ENCODE measurements at places on chromosomes 5 and 9. TPM values are rescaled to one million over a fixed set of nuclear protein-coding genes. Genes with fewer than 3 reads are reported as not detected.

FOXD4L3 gene
- total RNA-seq = not detected

DNA sequence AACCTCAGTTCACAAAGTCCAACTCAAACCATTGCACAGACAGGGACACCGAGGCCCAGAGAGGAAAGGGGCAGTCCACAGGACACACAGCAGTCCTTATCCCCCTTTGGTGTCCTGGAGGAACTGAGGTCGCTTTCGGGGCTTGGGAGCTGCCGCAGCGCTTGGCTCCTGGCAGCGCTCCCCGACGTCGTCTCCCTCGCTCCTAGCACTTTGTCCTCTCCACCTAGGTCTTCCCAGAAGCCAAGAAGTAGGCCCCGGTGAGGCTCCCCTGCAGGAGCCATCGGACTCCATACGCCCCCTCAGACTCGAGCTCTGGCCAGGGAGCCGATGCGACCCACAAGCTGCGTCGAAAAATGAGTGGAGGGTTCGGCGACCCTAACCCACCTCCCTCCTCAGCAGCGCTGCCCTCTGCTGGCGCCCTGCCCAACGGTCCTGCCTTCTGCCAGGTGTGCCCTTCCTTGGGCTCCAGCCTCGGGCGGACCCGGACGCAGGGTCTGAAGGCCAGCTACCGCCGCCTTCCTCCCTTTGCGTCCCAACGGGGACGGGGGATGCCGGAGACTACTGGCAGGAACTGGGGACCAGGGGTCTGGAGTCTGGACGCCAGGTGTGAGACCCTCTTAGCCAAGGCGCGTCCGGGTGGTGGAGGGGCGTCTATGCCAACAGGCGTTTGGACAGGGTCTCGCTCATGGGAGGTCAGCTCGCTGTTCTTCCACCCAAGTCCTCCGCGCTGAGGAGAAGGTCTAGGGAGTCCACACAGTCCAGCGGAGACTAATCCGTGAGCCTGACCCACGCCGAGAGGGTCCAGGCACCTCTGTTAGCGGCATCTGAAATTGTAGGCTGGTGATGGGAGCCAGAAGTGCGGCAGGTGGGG lies 2.1 kb upstream of the PRDM12 start:
- H3K4me1 ChIP-seq = peaks cover 24% of the 10 kb centered on the region
- no peak overlapping the region for H3K27ac ChIP-seq
- peak overlapping the region; percentile 67 for H3K4me3 ChIP-seq

DNA sequence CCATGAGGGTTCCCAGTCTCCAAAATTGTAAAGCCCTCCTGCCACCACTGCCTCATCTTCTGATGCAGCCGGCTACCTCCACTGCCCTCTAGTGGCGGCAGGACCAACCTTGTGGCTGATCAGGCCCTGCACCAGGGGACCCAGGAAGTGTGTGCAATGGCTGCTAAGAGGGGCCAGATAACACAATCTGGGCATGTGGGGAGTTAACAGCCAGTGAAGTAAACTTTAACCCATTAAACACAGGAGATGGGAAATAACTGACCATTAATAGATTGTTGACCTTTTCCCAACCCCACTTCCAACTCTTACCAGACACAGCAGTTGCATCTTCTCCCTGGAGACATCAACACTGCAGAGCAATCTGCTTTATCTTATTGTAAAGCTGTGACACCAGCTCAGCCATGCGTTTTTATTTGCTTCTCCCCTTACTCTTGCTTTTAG lies 63.3 kb downstream of the FREM1 start:
- no peak overlapping the region for H3K4me3 ChIP-seq
- H3K27me3 ChIP-seq = no peaks in the 10 kb centered on the region
- H3K4me1 ChIP-seq = peaks cover 22% of the 10 kb centered on the region

- no peaks in the 10 kb centered on the region for H3K36me3 ChIP-seq
- peak overlapping the region; percentile 92 for H3K4me3 ChIP-seq
- H3K27me3 ChIP-seq = peaks cover 79% of the 10 kb centered on the region
- H3K4me1 ChIP-seq = peaks cover 17% of the 10 kb centered on the region
- peak overlapping the region; percentile 94 for H3K27ac ChIP-seq
- peak; percentile 28 for DNase-seq
These were observed 41.4 kb upstream of the CLPTM1L start for GRCh38 chr5:1386274-1386717.

GRCh38 chr5:167049043-167049663 lies 1242.3 kb upstream of the WWC1 start:
- peak; percentile 35 for DNase-seq
- H3K4me1 ChIP-seq = no peaks in the 10 kb centered on the region
- H3K36me3 ChIP-seq = no peaks in the 10 kb centered on the region
- H3K4me3 ChIP-seq = no peak overlapping the region

DNA sequence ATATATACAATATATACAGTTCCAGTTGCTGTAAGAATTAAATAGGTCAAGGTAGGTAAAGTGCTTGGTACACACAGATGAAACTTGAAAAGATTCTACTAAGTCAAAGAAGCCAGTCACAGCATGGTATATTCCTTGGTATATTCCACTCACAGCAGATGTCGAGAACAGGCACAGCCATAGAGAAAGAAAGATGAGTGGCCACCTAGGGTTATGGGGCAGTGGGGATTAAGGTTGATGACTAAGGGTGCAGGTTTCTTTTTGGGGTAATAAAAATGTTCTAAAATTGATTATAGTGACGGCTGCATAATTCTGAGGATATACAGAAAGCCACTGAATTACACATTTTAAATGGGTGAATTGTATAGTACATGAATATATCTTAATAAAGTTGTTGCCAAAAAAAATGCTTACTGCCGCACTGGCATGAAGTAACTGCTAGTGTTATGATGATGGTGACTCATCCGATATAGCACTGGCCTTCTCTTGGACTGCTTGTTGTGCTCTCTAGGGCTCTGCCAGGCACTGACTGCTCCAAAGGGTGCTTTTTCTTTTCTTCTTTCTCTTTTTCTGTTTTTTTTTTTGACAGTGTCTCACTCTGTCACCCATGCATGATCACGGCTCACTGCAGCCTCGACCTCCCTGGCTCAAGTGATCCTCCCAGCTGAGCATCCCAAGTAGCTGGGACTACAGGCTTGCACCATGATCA lies 23.5 kb downstream of the TBC1D2 start:
- H3K27me3 ChIP-seq = no peaks in the 10 kb centered on the region
- H3K4me3 ChIP-seq = no peak overlapping the region
- no peak overlapping the region for H3K27ac ChIP-seq

GRCh38 chr5:157502143-157502647 lies 42.2 kb downstream of the NIPAL4 start:
- no peaks in the 10 kb centered on the region for H3K4me1 ChIP-seq
- no peaks in the 10 kb centered on the region for H3K27me3 ChIP-seq
- no peak for DNase-seq

GRCh38 chr9:32483343-32483742 lies 42.7 kb downstream of the RIGI start:
- no peaks in the 10 kb centered on the region for H3K4me1 ChIP-seq
- no peak overlapping the region for H3K4me3 ChIP-seq
- H3K27ac ChIP-seq = no peak overlapping the region
- DNase-seq = no peak
- peaks cover 19% of the 10 kb centered on the region for H3K36me3 ChIP-seq
- H3K27me3 ChIP-seq = no peaks in the 10 kb centered on the region
